Effector CD8-positive, alpha-beta T cell (primary cell): ENCODE measurements at places on chromosomes 3 and 15.

- DNase-seq: no peak
Measured at GRCh38 chr15:83651541-83651940, 2.4 kb upstream of the ADAMTSL3 start.

GRCh38 chr3:12239301-12239700 is 49.6 kb upstream of the PPARG start:
- no peak for DNase-seq

DNA sequence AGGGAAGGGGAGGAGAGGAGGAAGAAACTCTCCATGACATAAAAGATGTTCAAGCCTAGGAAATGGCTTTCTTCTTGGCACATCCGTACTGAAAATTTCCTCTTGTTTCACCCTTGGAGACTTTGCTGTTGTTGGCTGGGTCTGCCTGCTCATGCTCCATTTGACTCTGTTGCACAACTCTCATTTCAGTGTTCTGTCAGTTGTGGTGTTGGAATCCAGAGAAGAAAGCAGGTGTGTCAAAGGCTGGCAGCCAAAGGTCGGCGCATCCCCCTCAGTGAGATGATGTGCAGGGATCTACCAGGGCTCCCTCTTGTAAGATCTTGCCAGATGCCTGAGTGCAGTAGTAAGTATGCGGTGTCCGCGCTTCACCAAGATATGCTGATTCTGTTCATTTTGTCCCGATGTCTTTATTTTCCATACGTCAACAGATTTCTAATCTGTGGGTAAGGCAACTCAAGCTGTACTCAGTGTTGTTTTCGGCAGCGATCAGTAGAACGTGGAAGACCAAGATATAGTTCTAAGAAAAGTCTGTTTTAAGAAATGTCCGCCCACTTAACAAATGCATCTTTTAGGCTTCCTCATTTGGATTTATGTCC is 265.2 kb upstream of the GOLGA6L4 start:
- no peak for DNase-seq

DNA sequence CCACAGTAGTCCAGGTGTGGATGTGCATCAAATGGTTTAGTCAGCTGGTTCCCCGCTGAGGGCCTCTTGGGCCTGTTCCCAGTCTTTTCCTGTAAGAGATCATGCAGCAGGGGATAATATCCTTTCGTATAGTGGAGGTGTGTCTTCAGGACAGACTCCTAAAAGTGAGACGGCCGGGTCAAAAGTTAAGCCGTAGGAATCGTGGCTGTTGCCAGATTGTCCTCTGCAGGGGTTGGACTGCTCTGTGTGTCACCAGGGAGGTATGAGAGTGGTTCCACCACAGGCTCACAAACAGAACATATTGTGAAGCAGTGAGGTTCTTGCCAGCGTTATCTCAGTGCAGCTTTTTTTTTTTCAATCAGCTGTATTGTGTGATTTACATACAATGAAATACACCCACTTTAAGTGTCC is 95.0 kb downstream of the VGLL4 start:
- DNase-seq: no peak

GRCh38 chr3:152554980-152555379 is 280.0 kb upstream of the P2RY1 start:
- DNase-seq: no peak

GRCh38 chr3:143139762-143140161 is 20.2 kb downstream of the CHST2 start:
- no peak for DNase-seq

- DNase-seq: no peak
Measured at GRCh38 chr3:58246148-58247047, 8.8 kb downstream of the ABHD6 start.

DNA sequence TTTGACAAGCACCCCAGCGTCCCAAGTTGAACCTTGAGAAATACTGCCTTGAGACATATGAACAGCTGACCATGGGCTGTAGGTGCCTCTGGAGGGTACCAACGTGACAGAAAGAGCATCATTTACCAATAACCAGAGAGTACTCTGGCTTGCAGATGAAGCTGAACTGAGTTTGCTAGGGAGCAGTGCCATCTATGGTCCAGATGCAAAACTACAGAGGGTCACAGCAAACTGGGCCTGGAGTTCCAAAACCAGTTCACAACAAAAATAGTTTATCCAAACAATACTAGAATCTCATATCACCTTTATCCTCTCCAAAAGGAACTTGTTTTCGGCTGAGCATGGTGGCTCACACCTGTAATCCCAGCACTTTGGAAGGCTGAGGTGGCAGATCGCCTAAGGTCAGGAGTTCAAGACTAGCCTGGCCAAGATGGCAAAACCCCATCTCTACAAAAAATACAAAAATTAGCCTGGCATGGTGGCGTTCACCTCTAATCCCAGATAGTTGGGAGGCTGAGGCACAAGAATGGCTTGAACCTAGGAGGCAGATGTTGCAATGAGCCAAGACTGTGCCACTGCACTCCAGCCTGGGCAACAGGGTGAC is 69.3 kb downstream of the CHAC1 start:
- DNase-seq: no peak

DNA sequence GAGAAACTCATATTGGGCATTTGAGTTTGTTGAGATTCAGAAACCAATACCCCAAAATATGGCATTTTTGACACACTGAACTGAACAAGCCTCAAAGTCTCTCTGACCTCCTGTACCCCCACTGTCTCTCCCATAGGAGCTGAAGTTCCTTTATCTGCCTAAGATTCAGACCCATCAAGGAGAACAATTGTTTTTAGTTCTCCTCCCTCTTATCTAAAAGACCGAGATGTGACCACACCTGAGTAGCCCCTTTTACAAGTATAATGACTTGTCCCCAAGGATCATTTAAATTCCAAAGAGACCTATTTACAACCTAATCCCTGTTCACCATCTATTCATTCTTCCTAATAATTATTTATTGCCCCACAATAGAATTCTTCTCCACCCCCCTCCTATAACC is 122.1 kb upstream of the PLAAT1 start:
- DNase-seq: no peak

GRCh38 chr15:31106495-31107300 is 5.2 kb upstream of the TRPM1 start:
- no peak for DNase-seq

GRCh38 chr15:84859144-84859543 is 25.3 kb upstream of the SLC28A1 start:
- DNase-seq: no peak

- no peak for DNase-seq
Measured at GRCh38 chr3:168889666-168890065, 773.8 kb downstream of the MECOM start.

DNA sequence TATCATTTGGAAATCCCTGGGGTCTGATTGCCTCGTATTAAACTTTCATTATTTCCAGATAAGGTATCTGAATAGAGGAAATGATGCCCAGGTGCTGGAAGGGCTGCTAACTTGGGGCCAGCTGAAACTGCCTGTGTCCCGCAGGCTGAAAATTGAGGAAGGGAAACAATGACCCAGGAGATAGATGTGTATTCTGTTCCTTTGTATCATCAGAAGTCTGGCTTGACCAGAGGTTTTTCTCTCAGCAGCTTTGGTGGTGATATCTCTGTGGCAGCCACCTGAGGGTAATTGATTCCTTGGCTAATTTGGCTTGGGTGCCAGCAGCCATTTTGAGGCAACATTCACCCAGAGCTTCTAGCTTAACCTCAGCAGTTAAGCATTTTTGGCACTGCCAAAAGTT is 90.0 kb upstream of the STT3B start:
- DNase-seq: no peak

DNA sequence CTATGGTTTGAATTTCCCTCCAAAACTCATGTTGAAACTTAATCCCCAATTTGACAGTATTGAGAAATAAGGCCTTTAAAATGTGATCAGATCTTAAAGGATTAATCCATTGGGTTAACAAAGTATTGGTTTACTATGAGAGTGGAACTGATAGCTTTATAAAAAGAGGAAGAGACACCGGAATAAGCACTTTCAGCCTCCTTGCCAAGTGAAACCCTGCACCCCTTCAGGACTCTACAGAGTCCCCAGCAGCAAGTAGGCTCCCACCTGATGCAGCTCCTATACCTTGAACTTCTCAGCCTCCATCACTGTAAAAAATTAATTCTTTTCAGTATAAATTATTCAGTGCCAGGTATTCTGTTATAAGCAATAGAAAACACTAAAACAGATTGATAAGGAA is 348.3 kb downstream of the CGGBP1 start:
- DNase-seq: no peak

DNA sequence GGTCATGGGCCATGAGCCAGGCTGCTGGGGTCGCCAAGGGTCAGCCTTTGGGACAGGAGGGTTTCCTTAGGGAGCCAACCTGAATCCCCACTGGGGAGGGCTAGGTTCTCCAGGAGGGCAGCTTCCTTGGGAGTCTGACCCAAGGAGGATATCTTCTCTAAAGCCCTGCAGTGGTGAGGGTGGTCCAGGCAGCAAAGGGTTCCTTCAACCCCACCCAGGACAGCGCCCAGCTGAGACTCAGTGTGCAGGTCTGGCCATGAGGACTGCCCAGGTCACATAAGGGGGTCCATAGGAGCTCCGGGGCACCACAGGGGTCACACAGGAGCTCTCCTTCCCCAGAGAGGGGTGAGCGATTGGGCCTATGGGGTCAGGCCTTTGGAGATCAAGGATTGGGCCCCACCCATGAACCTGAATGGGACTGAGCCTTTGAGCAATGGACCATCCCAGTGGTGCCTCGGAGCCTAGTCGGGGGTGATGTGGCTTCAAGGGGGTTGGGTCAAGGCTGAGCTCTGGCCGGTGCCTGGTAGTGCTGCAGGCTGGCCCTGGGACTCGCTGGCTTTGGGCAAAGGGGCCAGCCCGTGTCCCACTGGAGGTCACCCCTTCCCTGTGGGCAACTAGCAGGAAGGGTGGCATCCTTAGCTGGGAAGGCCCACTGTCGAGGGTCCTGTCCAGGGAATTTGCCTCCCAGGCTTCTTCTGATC is 216.5 kb downstream of the SNRPN start:
- no peak for DNase-seq

- DNase-seq: no peak
Measured at GRCh38 chr3:45968149-45968548, 24.9 kb downstream of the CXCR6 start.

- no peak for DNase-seq
Measured at GRCh38 chr3:16297997-16298885, 33.2 kb downstream of the OXNAD1 start.

DNA sequence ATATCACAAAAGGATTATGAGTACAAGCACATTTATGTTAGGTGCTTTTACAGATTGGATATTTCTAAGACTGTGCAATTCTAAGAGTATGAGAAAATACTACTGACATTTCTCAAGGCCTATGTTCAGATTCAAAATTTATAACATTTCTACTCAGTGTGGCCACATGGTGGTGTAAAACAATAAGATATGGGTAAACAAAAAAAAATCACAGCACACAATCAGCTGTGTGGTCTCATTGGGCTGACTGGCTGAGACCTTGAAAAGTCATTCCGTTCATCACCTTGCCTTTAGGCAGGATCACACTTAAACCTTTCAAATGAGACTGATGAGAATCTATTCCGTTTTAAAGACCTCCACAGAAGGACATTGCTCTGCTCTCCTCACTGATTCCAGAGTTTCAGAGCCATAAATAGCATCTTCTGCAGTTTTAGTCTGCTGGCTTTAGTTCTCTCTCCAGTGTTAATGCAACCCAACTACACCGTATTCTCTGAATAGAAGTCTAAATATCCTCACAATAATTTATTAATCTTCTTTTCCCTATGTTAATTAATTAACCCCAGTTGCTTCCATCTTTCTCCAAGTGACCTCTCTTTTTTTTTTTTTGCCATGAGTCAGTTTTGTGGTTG is 158.2 kb downstream of the SPATA16 start:
- DNase-seq: no peak

- DNase-seq: no peak
Measured at GRCh38 chr3:134328147-134328591, 46.1 kb downstream of the AMOTL2 start.

- no peak for DNase-seq
Measured at GRCh38 chr3:194203482-194204041, 67.6 kb downstream of the HES1 start.

- no peak for DNase-seq
Measured at GRCh38 chr3:65568497-65568896, 470.2 kb downstream of the MAGI1 start.

- DNase-seq: no peak
Measured at GRCh38 chr15:71891026-71891425, 80.7 kb downstream of the NR2E3 start.

DNA sequence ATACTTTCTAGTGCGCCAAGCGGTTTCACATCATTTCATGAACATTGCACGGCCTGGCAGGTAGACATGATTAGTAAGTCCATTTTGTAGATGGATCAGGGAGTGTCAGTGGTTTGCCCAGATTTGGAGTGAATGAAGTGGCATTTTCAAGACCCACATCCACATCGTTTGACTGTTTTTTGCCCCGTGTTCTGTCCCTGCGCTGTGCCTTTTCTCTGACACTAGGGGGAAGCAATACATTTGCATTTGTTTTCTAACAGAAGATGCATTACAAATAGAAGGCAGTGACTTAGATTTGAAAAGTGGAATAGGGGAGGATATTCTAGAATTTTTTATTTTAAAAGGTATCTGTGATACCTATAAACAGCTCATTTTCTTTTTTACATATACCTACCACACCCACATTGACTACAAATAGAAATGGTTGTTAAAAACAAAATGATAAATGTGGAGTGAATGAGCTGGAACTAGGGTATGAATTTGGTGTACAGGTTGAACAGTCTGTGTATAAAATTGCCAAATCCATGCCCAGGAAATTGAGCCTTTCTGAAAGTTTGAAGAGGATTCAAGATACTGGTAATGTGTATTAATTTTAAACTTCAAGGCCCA is 98.0 kb downstream of the USP13 start:
- DNase-seq: no peak

- DNase-seq: no peak
Measured at GRCh38 chr15:94453227-94453988, 222.0 kb downstream of the MCTP2 start.

GRCh38 chr15:93706495-93707292 is 524.7 kb upstream of the MCTP2 start:
- no peak for DNase-seq
